MV-4-11 (cell line): ENCODE measurements at places on chromosomes 5 and 9.

- no peak for DNase-seq
Observed at GRCh38 chr9:83060556-83060955, 2.4 kb downstream of the RASEF start.

DNA sequence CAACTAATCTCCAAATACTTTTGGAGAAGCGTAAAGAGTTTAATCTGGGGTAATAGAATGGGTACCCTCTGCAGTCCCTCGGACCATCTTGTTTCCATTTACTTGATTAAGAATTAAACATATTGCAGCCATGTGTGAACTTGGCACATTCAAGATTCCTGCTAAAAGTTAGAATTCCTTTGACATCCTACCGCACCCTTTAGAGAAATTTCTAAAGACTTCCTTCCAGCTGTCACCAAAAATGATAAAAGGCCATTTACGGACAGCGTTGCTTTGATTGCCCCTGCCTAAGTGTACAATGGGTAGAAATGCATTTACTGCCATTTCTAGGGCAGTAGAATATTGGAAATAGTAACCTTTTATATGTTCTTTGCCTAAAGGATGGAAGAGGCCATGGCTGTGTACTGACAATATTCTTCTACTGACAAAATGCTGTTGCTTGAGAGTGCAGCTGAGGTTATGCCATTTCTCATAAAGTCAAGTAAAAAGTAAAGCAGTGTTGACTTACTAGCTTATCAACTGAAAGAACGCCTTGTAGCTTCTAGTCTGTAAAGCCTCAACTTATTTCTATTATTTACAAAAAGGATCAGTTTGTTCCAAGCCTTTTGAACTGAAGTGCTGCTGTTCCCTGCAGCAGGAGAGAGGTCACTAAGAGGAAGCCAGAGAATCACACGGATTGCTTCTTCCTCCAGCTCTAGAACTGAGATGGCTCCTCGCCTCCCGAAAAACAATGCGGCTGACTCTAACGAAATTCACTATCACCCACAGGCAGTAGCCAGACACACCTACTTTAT, 139.8 kb upstream of the BASP1 start:
- no peak for DNase-seq

DNA sequence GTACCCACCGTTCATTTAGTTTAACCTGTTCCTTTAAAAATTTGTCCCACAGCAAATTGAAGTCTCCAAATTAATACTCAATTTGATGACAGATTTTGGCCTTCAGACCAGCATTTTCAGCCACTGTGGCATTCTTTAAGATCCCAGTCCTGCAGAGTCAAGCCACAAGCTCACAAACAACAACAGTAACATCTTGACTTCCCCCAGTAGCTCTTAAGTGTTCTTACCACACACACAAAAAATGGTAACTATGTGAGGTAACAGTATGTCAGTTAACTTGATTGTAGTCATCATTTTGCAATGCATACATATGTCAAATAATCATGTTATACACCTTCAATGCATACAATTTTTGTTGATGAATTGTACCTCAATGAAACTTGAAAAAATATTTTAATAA, 247.9 kb downstream of the LURAP1L start:
- DNase-seq: no peak

- no peak for DNase-seq
Observed at GRCh38 chr5:573976-574375, 38.2 kb upstream of the CEP72 start.

- DNase-seq: no peak
Observed at GRCh38 chr9:98983295-98984268, 39.9 kb downstream of the COL15A1 start.

- DNase-seq: no peak
Observed at GRCh38 chr9:16112116-16112515, 559.3 kb downstream of the CCDC171 start.

DNA sequence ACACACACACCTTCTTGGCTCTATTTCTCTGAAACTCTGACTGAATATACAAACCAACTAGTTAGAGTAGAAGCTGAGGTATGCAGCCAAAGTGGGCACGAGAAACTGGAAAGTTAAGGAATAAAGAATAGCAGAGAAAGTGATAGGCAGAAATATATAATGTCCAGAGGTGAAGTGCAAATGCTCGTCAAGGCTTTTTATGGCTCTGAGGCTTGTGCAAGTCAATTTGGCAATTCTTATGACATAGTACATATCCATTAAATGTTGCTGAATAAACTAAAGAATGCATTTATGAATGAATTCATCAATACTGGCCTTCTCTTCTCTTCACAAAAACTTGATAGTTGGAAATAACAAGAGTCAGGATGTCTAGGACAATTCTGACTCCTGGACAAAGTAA, 490.1 kb upstream of the DMAC1 start:
- no peak for DNase-seq

DNA sequence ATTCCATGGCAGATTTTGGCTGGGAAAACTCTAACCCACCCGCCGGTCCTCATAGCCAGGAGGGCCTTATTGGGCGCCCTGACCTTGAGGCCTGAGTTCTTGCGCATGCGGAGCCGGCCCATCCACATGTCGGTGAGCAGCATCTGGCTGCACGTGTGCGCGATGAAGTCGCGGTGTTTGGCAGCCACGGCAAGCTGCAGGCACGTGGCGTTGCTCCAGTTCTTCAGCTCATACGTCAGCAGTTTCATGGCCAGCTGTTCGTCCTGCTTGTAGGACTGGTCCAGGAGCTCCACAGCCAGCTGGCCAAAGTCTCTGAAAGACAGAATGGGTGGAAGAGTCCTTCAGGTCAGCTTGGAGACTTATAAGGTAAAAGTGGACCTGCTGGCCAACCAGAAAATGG, 204.3 kb upstream of the KLF9 start:
- DNase-seq: no peak

- no peak for DNase-seq
Observed at GRCh38 chr9:100088202-100088601, 10.6 kb downstream of the ERP44 start.

DNA sequence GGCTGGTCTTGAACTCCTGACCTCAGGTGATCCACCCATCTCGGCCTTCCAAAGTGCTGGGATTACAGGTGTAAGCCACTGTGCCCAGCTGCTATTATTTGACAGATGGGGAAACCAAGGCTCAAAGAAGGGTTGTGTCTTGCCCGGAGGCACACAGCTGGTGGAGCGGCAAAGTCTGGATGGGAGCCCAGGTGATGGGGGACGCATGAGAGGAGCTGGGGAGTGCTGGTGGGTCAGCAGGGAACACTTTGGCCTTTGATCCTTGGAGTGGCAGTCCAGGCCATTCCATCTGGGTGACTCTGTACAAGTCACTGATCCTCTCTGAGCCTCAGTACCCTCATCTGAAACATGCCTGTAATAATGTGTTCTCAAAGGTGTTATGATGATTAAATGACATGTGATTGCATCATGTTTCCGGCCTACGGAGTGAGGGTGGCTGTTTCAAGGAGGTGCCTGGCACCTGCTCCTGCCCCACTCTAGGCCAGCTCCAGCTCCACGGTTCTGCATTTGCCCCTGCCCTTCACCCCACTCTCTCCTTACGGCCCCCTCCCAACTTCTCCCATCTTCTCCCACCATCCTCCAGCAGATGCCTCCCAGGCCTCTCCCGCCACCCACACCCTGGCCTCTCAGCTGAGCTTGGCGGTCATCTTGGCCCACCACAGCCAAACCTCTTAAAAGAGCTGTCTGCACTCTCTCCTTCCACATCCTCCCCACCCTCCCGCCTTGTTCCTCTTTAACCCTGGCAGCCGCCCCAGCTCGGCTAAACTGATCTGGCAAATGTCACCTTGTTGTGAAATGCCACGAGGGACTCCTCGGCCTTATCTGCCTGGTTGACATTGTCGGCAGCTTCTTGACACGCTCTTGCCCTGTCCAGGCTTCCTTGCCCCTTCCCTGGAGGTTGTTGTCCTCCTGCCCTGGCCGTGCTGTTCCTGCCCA, 5.5 kb upstream of the DBN1 start:
- DNase-seq: peak; percentile 96

GRCh38 chr5:172178301-172178987, 9.6 kb downstream of the STK10 start:
- peak; percentile 8 for DNase-seq

DNA sequence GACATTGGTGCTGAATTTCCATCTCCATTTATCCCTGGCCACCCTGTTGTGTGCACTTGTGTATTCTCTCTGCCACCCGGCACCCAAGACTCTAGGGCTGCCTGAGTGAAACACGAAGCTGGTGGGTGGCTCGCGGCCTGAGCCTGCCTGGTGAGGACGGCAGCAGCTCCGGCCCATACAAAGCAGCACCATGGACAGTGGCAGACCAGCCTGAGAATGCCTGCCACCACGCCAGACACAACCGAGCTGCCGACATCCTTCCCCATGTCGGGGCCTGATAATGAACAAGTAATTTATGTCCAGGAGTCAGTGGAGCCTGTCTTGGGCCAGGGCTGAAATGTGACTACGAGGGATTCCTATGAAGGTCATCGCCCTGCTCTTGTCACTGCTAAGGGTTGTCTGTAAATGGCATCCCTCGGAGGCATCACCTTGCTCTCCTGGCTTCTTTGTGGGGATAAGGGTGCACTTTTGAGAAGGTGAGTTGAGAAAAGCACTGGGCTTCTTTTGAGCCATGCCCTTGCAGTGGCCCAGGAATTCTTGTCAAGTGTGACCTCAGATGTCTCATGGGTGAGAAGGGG, 175.7 kb downstream of the MELK start:
- DNase-seq: peak; percentile 14

DNA sequence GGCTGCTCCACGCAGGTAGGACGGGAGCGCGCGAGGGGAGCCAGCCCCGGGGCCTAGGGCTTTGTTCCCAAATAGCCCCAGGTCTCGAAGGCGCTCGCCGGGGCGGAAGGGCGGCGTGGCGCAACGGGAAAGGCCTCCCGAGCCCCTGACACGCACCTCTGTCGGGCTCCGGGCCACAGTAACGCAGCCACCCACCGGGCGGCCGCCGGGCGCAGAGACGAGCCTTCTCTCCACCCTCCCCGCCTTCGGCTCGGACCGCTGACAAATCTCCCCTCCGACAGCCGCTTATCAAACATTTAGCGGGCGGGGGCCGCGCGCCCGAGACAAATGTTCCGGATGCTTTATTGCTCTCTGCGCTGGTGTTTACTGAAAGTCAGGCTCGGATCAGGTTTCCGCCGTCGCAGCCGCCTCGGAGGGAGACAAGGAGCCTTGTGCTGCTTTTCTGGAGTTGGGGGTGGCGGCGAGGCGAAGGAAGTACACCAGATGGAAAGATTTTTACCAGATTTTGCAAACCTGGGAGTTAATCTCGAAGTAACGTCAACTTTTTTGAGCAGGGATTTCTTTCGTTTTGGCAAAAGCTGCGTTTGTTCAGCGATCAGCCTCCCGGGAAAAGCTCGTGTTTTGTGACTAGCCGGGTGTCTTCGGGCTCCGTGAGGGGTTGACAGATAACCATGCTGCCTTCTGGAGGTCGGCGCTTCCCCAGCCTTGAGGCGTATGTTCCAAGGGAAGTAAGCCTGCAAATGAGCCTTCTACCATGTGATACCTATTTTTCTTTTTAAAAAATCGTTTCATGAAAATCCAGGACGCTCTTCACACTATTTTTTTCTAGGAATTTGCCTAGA, 950 bp downstream of the RGMB start:
- DNase-seq: no peak

GRCh38 chr9:70921136-70921535, 200.3 kb downstream of the TRPM3 start:
- DNase-seq: no peak

- DNase-seq: peak; percentile 70
Observed at GRCh38 chr5:100595152-100595811, 60.1 kb downstream of the FAM174A start.

DNA sequence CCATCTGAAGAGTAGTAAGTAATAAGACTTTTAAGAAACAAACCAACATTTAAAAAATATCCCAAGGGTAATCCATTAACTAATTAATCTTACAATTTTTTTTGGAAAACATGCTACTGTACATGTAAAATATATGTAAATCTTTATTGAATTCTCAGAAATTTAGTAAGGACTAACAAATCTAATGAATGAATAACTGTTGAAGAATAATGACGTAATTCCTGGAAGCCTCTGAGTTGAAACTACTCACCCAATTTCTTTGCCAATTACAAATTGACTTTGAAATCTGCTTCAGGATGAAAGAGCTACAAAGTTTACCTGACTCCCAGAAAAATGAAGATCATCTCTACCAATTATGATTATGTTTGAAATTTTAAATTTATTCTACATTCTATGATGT, 21.1 kb downstream of the FBN2 start:
- DNase-seq: no peak
